ENCODE measurements at places on chromosomes 2 and 18.
A peak's percentile ranks its signal among the peaks of the same experiment; 100 is the strongest.

DNA sequence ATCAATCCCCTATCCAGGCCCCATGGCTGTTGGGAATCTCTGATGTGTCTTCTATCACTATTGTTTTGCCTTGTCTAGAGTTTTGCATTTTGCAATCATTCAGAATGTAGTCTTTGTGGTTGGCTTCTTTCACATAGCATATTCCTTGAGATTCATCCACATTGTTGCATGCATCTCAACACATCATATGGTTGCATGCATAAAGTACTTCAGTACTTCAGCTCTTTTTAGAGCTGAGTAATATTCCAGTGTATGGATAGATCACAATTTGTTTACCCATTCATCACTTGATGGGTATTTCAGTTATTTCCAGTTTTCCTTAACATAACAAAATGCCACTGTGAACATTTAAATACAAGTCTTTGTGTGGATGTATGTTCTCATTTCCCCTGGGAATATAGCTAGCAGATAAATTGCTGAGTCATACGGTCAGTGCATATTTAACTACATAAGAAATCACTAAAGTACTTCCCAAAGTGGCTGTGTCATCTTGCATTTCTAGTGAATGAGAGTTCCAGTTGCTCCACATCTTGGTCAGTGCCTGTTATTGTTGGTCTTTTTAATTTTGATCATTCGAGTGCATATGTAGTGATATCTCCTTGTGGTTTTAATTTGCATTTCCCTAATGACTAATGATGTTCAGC lies 138.8 kb downstream of the BCL11A start:
- no peak for DNase-seq

- no peak for DNase-seq
Measured at GRCh38 chr2:57296795-57297517, 749.6 kb upstream of the VRK2 start.

GRCh38 chr2:118846442-118846952 lies 951 bp downstream of the EN1 start:
- no peak for DNase-seq

DNA sequence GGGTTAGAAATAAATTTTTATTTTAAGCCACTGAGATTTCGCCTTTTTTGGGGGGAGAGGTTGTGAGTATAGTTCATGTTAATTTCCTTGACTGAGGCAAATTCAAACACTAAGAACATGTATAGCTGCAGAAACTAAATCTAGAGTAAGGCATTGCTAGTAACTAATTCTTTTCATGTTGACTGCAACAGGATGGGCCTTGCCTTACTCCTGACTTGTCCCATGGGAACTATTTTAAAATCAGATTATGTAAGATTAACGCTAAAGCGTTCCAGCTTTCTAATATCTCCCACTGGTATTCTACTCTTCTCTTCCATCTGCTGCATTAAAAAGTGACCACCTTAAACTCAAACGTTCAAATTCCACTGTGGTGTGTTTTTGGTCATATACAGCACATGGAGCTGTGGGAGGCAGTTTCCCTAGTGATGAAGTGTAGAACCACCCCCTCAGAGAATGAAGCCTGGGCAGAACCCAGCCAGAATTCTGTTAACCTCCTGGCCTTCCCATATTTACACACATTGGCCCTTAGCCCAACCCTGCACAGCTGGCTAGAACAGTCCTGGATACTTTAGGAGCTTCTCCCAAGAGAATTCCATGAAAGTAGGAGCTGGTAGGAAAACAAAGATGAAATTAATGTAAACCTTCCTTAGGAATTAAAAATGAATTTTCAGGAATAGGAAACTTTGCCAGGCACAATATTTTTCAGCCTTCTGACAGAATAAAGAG lies 687.8 kb downstream of the SLC4A3 start:
- DNase-seq, result no peak

GRCh38 chr18:14978962-14979535 lies 231.1 kb downstream of the ANKRD30B start:
- peak; percentile 36 for DNase-seq

GRCh38 chr2:26901326-26902183 lies 53.6 kb downstream of the DPYSL5 start:
- DNase-seq, result peak; percentile 65

GRCh38 chr2:41853427-41854191 lies 194.2 kb upstream of the PKDCC start:
- DNase-seq, result peak; percentile 22

DNA sequence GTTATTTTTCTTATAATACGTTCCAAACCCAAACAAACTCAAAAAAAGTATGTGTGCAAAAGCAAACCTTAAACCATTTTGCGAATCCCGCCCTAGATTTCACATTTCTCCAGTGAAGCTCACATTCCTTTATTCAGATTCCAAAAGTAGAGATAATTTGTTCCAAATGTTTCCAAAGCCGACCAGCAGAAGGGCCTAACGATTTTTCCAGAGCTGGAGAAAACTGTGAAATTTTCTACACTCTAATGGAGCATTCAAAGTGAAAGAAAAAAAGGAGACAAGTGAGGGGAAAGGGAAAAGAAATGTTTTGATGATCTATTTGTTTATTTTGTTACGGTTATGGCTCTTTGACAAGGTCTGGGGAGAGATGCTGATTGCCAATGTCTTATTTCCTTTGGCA lies 286.5 kb upstream of the SLC14A2 start:
- no peak for DNase-seq

DNA sequence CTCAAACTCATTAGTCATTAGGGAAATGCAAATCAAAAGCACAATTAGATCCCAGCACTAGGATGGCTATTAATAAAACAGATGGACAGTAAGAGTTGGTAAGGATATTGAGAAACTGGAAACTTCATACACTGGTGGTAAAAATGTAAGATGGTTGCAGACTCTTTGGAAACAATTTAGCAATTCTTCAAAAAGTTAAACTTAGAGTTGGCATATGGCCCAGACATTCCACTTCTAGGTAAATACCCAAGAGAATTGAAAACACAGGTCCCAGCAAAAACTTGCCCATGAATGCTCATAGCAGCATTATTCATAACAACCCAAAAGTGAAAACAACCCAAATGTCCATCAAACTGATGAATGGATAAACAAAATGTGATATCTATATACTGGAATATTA lies 84.9 kb upstream of the ZFP36L2 start:
- no peak for DNase-seq

DNA sequence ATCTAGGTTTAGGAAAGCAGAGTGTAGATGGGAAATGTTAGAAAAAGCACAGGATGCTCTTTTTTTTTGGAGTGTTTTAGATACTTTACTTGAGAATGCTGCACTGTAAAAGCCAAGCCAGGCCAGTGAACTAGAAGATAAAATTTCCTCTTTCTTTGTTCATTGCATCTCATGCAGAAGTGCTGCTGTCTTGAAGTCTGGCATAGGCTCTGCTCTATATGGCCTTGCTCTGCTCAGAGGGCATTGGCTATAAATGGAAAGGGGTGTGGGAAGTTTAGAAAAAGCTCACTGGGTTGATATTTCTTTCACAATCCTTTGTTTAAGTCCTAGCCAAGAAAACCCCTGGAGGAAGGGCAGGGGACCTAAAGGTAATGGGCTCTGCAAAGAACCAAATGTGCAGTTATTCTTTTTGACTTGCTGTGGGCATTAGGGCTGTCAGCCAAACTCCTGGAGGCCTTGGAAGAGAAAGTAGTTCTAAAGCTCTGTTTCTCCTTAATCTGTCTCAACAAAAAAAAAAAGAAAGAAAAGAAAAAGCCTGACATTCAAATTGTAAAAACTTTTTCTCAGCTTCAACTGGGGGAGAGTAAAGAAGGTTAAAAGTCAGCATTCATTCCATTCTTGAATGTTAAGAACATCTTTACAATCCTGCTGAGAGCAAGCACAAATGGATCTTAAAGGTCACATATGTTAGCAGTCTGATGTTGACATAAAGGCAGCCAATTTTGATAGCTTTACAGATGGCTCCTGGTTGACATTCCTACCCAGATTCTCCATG lies 338.3 kb downstream of the GULP1 start:
- no peak for DNase-seq

DNA sequence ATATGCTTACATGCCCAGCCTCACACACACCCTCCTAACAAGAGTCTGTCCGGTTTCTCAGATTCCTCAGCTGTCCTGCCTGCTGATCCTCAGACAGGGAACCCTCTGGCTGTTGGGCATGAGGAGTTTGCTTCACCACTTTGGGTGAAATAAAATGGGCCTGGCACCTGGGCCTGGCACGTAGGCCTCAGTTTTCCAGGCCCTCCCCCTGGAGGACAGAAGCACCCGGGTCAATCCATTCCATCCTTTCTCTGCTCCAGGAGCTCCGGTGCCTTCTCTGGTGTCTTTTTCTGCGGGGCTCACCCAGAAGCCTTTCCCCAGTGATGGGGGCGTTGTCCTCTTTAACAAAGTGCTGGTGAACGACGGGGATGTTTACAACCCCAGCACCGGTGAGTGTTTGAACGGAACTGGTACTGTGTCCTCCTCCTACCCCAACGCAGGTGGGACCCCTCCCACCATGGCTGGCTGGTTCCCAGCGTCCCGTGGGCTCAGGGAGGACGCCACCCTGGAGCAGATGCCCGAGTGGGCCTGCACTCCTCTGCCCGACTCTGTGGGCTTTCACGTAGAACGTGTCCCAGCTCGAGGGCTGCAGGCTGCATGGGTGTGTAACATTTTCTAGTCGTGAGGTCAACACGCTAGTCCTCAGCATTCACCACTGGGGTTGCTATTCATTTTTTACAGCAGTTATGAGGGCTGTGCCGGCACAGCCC lies 62.8 kb downstream of the EMILIN2 start:
- no peak for DNase-seq

DNA sequence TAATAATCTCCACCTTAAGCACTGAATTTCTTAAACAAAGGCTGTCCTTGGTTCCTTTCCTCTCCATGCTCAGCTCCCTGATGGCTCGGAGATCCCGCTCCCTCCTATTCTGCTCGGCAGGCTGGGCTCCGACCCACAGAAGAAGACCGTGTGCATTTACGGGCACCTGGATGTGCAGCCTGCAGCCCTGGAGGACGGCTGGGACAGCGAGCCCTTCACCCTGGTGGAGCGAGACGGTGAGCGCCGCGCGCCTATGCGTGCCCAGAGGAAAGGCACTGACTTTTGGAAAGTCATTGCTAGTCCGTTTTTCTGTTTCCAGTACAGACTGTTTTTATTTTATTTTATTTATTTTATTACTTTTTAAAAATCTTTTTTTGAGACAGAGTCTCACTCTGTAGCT lies 9.6 kb downstream of the CNDP2 start:
- no peak for DNase-seq
